GM12864 (cell line): ENCODE measurements at places on chromosomes 6 and 20.

DNA sequence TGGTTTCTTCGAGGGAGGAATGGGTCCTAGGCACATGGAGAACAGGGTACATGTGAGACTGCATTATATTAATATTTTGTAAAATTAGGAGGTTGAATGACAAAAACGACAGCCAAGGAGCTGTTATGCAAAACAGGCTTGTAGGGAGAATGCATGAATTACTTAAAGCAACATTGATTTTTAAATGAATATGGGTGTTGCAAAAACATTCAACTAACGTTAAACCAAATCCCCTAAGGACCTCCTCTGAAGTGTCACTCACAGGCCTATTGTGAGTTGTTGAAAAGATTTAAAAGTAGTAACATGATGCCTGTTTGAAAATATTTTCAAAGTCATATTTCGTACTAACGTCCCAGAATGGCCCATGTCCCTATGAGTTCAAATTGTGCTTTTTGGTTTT, 21.9 kb downstream of the FBXL4 start:
- no peak for DNase-seq

- no peak for DNase-seq
Observed at GRCh38 chr20:6704132-6704861, 63.2 kb upstream of the BMP2 start.

- no peak for DNase-seq
Observed at GRCh38 chr6:110660066-110660655, 155.1 kb downstream of the CDK19 start.

DNA sequence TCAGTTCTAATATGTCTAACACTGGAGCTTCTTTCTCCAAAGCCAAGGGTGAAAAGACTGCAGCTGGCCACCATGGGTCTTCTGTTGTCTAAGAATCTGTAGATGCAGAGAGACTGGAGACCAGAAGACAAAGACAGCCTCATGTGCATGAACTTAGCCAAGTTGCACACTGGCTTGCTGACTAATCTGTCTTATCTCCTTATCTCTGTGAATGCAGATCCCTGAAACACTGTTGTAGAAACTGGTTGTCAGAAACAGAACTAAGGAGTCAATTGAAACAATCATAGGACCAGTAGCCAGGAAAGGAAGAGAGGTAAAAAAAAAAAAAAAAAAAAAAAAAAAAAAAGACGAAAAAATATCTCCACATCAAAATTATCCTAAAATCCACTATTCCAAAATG, 109.7 kb downstream of the BFSP1 start:
- DNase-seq = no peak

DNA sequence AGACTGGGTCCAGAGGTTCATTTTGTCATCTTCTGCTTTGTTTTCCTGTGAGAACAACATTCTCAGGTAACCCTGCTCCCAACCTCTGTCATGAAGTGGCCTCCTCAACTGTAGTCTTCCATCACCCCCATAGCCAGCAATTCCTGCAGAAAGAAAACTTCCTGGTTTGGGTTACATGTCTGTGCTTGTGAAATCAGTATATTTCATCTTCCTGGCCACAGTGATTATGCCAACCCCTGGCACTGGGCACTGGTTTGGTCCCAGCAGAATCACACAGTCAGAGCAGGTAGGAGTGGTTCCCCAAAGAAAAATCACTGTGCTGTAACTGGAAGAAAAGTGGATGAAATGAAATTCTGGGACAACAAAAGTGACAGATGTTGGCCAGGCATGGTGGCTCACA, 52.5 kb downstream of the CRYBG1 start:
- DNase-seq = no peak

DNA sequence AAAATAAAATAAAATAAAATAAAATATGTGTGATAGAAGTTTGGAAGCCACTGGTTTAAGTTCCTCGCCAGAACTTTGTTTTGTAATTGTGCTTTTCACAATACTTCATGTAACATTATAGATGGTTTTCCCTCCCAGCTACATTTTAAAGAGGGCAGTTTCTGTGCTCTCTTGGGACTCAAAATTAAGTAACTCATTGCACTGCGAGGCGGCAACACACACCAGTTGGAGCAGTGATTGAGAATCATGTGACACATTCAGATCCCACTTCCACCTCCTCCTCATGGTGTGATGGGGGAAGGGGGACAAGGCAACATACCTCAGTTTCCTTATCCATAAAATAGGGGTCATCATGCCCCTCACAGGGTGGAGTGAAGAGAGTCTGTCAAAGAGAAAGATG, 7.5 kb downstream of the C2 start:
- no peak for DNase-seq

DNA sequence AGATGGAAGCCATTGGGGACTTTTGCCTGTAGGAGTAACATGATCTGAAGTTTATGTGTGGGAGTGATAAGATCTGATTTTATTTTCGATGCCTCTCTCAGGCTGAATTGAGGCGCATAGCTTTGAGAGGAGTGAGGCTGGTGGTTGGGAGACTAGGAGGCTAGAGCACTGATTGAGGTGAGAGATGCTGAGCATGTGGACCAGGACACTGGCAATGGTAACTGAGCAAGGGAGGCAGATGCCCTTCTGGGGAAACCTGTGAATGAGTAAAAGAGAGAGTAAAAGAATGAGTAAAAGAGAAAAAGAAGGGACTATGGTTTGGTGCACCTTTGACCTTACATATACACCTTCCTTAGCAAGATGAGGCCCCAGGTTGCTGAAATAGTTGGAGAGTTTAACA, 3.0 kb downstream of the RRP36 start:
- DNase-seq = no peak

- no peak for DNase-seq
Observed at GRCh38 chr6:16248271-16248853, 10.0 kb downstream of the GMPR start.

GRCh38 chr6:170553534-170554012, 466 bp upstream of the PSMB1 start:
- no peak for DNase-seq

DNA sequence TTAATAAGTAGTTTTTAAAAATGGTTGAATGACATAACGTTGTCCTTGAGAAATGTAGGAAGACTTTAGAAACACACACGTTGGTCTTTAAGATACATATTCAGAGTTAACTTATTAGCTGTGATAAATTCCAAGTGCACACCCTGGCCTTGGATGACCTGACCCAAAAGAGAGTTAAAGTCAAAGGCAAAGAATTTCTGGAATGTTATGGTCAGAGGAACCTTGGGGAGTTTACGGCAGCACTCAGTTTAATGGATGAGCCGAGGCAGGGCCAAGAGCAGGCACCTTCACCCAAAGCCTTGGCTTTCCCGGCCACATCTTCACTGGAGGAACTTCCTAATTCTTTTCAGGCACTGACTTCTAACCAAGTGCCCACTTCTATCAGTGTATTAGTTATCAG, 200.5 kb downstream of the SMOC2 start:
- DNase-seq = no peak

DNA sequence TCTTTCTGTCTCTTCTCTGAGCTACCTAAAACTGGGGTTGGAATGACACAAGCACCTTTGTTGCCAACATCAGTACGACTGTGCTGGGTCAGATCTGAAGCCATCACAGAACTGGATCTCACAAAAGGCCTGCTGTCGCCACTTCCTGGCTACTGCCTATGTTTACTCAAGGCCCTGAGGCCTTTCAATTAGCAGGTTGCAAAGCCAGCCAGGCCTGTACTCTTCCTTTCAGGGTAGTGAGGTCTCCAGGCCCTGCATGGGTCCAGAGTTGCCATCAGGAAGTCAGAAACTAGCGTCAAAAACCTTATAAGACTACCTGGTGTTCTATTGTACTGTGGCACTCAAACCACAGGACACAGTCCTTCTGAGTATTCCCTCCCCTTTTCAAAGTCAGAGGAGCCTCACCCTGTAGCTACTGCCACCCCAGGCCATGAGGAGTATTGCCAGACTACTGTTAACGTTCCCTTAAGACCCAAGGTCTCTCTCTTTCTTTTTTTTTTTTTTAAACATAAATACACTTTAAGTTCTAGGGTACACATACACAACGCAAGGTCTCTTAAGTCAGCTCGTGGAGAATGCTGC, 937.4 kb upstream of the GJE1 start:
- no peak for DNase-seq

DNA sequence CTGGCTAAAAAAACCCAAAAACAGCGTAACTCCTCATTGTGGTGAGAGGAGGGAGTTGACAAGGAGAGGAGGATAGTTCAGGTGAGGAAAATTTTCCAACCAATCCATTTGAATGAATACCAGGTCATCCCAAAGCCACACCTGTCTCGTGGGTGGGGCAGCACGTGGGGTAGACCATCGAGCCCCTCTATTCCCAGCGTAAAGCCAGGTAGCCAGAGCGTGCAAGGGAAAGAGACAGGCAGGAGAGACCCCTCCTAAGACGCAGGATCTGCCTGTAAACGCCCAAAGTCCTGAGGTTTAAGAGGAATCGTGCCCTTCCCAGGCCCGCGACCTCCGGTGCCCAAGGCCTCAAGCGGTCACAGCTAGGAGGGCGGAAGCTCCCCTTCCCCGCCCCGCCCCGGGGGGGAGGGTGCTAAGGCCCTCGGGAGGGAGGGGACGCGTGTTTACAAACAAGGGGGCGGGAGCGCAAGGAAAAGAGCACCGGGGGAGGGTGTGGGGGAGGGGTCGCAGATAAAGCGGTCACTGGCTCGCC, 712 bp downstream of the RXRB start:
- DNase-seq = no peak

DNA sequence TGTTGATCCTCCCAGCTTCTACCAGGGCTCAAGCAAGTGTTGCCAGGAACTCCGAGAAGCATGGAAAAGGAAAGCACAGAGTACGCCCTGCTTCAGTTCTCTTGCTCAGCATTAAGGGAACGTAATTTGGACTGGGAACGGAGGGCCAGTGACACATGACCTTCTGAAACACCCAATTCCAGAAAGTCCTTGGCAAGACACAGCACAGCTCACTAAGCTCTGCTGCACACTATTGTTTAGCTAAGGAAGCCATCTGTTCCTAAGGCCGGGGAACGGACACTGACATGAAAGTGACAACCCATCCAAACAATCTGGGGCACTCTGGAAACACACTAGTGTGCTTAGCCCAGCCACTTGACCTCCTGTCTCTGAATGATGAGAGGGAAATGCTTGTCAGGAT, 56.9 kb upstream of the NXT1 start:
- DNase-seq = no peak

GRCh38 chr6:111846492-111847409, 26.5 kb downstream of the FYN start:
- DNase-seq = no peak

GRCh38 chr6:24188578-24189080, 62.6 kb downstream of the NRSN1 start:
- no peak for DNase-seq

- DNase-seq = no peak
Observed at GRCh38 chr6:5446362-5447075, 185.2 kb downstream of the FARS2 start.

DNA sequence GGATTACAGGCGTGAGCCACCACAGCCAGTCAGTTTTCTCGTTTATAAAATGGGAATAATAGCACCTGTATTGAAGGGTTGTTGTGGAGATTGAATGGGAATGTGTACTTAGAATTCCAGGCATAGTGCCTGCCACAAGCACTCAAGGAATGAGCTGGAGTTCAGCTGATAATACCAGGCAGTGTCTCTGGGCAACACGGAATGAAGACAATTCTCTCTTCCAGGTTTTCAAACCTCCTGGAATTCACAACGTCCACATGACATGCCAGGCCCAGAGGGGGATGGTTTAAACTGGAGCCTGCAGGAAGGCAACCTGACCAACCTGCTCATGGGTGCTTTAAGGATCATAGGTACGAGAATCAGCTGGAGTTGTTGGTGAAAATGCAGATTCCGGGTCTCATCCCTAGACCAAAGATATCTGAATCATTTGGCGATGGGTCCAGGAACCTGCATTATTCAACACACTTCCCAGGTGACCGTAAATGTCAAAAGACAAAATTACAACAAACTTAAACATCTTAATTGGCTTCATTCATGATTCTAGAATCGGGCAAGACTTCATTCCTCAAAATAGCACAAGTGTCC, 1.9 kb upstream of the PTPN1 start:
- DNase-seq = no peak

DNA sequence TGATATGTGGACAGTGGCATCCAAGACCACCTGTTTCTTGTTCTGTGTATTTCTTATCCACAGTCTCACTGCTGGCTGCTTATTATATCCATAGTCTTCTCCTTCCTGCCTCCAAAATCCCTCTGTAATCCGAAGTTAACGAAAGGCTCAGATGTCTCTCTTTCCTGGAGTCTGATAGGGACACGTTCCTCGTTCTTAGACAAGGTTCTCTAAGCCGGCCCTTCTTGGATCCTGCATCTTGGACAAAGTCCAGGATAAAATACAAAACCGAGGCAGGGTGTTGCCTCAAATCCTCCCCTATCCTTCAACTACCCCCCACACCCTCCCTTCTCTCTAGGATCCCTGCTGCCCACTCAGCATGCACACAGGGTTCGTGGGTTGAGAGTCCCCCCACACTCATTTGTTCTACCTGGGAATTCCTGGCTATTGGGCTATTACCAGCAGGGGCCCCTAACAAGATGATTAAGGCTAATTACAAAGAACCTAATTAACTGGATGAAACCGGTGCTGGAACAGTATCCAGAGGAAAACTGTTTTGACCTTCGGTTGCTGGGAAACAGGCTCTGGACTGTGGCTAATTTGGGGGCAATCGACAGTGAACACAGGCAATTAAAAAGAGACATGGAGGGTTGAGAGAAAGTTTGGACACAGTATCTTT, 32.7 kb upstream of the MRPS10 start:
- no peak for DNase-seq

- DNase-seq = no peak
Observed at GRCh38 chr6:149834513-149835481, 29.4 kb downstream of the LRP11 start.
